Stimulated activated CD4-positive, alpha-beta T cell treated with anti-CD3 and anti-CD28 coated beads, Interleukin-15, amount 100 ng/mL, for 24 hours (primary cell): ENCODE measurements at places on chromosomes 7 and 10.
A peak's percentile ranks its signal among the peaks of the same experiment; 100 is the strongest.

- DNase-seq, result no peak
Measured at GRCh38 chr7:102320601-102321350, 34.1 kb downstream of the SH2B2 start.

GRCh38 chr10:18306031-18306430 lies 165.8 kb downstream of the CACNB2 start:
- DNase-seq, result no peak

DNA sequence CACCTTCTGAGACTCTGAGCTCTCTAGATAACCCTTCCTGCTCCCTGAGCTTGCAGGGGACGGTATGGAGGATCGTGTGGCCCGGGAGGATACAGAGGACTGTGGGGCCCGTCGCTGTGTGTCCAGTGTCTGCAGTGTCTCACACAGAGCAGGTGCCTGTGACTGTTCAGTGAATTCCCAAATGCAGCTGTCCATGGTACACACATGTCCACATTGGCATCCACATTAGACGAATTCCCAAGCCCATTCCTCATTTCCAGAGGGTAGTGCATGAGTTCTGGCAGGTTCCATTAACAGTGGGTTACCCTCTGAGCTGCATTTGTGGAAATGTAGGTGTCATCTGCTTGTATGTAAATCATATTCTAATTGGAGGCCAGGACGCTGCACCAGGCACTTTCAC lies 39.5 kb downstream of the WDFY4 start:
- no peak for DNase-seq

- DNase-seq, result no peak
Measured at GRCh38 chr7:27976531-27976930, 204.1 kb downstream of the JAZF1 start.

GRCh38 chr10:113052076-113052830 lies 102.2 kb downstream of the TCF7L2 start:
- DNase-seq, result no peak

DNA sequence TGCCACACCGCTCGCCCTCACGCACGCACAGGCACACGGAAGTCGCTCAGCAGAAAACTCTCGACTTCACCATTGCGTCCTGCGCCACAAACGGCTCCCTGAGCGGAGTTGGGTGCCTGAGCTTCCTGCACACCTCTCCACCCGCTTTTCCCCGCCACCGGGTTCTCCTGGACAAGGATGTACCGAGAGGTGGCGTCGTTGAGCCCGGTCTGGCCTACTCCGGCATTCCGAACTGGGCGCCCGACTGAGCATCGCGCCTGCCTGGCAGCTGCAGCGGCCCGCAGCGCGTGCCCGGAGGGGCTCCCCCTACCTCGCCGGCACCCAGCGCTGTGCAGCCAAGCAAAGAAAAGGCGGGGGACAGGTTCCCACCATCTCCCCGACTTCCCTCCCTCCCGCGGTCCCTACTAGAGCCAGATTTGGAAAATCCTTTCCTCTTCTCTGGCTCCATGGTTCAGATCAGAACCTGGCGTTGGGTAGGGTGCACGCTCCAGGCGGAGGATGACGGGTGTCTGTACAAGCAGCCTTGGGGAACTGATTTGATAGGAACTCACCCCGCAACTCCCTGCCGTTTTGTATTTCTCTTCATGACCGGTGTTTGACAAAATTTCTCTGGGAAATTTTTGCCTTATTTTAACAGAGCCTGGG lies 1.7 kb downstream of the SORCS3 start:
- DNase-seq, result peak; percentile 72

DNA sequence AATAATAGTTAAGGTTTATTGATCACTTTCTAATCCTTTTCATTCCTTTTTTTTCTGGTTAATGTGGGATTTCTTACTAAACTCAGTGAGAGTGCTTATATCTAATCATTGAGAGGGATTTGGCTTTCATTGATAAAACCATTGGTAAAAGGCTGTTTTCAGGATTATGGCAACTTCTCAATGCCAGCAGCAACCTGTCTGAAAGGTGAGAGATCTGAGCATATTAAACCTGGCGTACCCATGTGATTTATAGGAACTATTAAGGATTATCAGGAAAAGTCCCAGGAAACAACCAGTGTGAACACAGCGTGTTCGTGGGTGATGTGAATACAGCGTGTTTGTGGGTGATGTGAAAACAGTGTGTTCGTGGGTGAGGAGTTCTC lies 65.9 kb downstream of the PDIA4 start:
- no peak for DNase-seq

DNA sequence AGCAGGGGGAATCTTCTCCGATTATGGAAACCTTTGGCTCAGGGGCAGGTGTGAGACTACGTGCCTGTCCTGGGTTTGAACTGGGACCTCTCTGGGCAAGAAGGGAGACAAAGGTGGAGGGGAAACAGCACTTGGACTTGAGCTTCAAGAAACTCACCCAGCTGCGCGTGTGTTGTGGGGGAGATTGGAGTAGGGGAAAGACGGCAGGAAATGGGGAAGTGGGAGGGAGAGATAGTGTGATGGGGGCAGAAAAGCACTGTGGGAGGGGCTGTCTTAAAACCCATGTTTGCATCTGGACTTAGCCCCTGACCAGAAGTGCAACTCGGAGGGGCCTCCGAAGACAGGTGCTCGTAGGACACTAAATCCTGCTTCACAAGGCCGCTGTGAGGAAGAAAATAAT lies 107.0 kb downstream of the HIP1 start:
- DNase-seq, result no peak

- peak; percentile 49 for DNase-seq
Measured at GRCh38 chr10:103661198-103661950, 167.9 kb downstream of the NEURL1 start.
